Stimulated activated CD4-positive, alpha-beta T cell treated with anti-CD3 and anti-CD28 coated beads, TNF-alpha, amount 100 ng/mL, for 1 hour (primary cell): ENCODE measurements at places on chromosomes 11 and 22.

DNA sequence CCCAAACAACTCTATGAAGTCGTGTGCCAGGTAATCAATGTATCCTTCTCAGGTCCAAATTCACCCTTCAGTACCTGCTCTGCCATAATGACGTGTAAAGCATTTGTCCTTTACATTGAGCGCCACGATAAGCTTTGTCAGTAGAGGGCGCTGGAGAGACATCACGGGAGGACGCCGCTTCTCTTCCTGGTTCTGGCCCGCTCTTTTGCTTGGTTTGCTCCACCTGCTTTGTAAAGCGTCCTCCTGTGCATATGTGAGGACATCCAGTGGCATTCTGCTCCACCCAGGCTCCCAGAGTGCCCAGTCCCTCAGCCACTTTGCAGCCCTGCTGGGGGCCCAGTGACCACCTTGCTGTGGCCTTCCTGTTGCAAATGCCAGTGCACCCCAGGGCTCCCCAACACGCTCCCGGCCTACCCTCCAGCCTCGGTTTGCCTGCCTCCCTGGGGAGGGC, 61.1 kb downstream of the WT1 start:
- no peak for DNase-seq

GRCh38 chr11:7031471-7031871, 11.2 kb downstream of the NLRP14 start:
- DNase-seq = no peak

GRCh38 chr11:11512090-11512489, 109.7 kb downstream of the GALNT18 start:
- no peak for DNase-seq

- DNase-seq = no peak
These were observed 98.2 kb upstream of the NNMT start for GRCh38 chr11:114197799-114198500.

DNA sequence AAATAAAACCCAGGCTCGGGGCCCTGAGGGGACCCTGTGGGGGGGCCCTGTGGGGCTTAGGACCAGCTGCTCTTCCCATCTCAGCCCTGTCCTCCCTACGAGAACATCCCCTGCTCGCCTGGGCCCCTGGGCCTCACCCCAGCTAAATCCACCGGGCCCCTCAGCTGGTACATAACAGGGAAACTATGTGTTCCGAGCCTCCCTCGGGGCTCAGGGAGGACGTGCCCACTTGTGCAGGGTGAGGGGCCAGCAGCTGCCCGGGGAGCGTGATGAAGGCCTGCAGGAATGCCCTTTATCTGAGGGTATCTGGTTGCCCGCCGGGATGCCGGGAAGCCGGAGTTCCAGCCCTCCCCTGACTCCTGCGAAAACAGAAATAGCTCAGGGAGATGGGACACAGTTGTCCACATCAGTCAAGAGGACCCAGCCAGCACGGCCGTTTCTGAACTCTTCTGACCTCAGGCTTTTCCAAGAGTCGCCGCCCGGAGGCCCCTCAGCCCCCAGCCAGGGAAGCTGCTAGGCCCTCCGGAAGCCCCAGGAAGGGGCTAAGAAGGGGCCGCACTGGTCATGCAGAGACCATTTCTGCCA, 20.6 kb downstream of the MRPL23 start:
- no peak for DNase-seq

DNA sequence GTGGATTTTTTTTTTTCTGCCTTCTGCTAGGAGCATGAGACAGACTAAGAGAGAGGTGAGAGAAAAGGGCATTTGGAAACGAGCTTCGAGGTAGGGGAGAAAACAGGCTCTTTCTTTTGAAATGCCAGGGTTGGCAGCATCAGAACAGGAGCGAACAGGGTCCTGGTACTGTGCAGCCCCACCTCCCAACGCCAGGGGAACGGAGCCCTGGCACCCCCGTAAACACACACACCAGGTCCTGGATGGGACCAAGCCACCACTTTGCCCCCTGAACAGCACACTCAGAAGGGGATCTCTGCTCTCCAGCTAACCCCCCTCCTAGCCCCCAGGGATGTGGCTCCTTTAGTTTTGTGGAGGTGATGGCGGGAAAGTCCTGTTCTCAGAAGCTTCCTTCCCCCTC, 127.1 kb downstream of the CTTN start:
- no peak for DNase-seq

DNA sequence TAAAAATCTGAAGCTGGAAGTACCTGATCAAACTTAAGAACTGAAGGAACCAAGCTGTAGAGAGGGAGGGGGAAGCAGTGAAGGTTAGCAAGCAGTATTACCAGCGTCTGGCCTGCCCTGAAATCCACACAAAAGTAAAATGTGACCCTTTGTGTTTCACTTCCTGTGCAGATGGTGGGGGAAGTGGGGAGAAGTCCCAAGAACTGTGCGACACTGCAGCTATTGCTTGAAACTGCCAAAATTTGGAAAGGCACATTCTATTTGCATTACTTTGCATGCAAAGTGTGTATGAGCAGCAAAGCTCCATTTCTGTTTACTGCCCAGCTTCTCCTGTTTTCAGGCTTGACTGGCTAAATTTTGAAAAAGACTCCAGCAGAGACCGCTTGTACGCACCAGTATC, 72.1 kb upstream of the BMAL1 start:
- no peak for DNase-seq

- no peak for DNase-seq
These were observed 393.8 kb upstream of the SYN3 start for GRCh38 chr22:33451866-33452469.
